ENCODE measurements at places on chromosomes 4 and X.
A peak's percentile ranks its signal among the peaks of the same experiment; 100 is the strongest.

- DNase-seq: peak; percentile 25
Observed at GRCh38 chrX:12953420-12953819, 21.5 kb upstream of the TMSB4X start.

DNA sequence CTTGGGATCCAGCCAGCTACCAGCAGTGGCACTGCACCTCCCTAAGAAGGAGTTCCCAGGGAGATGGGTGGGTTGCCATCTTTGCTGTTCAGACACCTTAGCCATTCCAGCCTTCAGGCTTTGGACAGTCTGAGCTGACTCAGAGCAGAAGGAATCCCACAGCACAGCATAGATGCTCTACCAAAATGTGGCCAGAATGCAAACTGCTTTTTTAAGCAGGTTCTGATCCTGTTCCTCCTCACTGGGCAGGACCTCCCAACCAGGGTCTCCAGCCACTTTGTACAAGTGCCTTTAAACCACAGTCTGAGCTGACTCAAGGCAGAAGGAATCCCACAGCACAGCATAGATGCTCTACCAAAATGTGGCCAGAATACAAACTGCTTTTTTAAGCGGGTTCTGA is 209.0 kb downstream of the NPNT start:
- DNase-seq: no peak

DNA sequence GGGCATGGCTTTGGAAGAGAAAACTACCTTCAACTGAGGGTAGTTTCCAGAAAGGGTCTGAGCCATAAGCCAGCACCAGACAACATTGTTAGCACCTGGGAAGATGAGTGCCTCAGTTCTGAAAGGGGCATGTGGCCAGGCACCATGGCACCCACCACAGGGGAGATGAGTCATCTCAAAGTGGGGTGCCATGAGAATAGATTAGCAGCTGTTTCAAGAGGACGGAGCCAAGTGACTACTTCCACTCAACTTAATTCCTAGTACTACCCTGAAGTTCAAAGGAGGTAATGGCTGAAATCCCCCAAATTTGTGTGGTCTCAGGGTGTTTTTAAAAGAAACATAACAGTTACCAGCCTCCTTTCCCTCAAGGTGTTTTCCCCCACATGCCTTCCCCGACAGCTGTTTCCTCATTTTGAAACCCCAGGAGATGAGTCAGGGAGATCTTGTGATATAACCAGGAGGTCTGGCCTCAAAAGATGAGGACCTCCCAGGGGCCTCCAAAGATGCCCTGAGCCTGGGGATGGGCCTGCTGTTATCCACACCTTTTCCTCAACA is 27.8 kb upstream of the FTHL17 start:
- no peak for DNase-seq

DNA sequence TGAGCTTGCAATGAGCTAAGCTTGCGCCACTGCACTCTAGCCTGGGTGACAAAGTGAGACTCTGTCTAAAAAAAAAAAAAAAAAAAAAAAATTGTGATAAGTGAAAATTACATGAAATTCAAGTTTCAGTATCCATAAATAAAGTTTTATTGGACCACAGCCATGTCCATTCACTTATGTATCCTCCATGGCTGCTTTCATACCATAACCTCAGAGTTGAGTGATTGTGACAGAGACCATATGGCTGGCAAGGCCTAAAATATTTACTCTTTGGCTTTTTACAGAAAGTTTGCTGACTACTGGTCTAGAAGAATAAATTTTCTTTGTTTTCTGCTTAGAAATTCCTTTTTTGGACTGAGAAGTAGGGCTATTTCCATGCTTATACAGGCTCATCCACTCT is 11.8 kb upstream of the SHISA3 start:
- no peak for DNase-seq

DNA sequence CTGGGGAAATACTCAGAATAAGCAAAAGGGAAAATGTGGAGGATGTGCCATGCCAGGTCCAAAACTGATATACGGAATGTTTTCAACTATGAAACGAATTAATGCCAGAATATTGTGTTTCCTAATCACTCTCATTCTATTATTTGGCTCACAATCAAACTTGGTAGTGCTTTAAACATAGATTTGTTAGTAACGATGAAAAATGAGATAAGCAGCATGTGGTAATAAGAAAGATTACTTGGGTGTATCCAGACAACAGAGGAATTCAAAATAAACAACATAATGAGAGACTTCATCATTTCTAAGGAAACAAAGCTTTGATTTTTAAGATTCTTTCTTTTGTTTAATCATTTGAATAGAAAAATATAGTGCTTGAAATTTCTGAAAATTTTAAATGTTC is 237.3 kb downstream of the TACR3 start:
- DNase-seq: no peak

GRCh38 chr4:8278421-8279287 is 9.1 kb downstream of the HTRA3 start:
- DNase-seq: no peak

GRCh38 chr4:2939383-2940243 is 23.6 kb downstream of the NOP14 start:
- no peak for DNase-seq

- no peak for DNase-seq
Observed at GRCh38 chr4:37594099-37594498, 92.1 kb downstream of the RELL1 start.

GRCh38 chrX:34578237-34578636 is 78.8 kb downstream of the TMEM47 start:
- DNase-seq: no peak

DNA sequence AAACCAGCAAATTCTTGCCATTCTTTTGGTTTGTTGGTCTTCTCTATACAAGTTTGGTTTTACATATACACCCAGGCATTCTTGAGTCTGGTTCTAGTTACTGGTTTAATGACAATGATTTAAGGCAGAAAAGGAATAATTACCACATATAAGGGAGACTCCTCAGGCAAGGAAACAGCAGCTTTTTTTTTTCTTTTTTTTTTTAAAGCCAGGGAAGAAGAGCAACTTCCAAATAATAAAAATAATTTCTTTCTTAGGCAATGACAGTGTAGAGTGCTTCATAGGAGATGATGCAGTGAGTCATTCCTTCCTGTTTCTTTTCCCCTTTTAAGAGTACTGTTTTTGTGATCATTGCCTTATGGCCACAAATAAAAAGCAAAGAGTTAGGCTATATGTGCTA is 289.7 kb downstream of the DKK2 start:
- no peak for DNase-seq

GRCh38 chrX:12722314-12722713 is 68.9 kb upstream of the PRPS2 start:
- DNase-seq: no peak

GRCh38 chr4:173411106-173411693 is 12.3 kb upstream of the SCRG1 start:
- DNase-seq: no peak

DNA sequence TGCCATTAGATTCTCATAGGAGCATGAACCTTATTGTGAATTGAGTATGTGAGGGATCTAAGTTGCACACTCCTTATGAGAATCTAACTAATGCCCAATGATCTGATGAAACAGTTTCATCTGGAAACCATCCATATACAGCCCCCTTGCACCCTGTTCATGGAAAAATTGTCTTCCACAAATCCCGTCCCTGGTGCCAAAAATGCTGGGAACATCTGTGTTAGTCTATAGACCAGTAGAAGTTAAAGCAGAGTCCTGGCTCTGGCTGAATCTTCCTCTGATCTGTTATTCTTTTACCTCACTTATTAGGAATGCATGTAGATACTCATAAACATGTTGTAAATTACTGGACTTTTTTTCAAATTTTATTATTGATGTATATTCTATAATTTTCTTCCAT is 29.2 kb downstream of the SULT1B1 start:
- DNase-seq: no peak

GRCh38 chr4:114364857-114365256 is 233.8 kb upstream of the UGT8 start:
- no peak for DNase-seq

DNA sequence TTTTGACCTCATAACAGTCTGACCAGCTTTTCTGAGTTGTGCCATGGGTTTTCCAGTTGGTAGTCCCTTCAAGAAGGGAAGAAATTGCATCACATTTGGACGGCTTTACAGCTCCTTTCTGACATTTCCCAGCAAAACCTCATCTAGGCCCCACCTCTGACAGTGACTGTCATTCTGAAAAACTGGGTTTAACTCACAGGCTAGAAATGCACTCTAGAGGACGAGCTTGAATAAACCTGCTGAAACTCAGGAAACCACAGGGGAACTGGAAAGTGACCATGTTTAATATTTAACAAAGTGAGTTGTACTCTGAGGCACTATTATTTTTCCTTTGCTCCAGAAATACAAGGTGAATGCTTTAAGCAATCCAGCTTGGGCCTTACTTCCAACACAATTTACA is 434.3 kb upstream of the RASGEF1B start:
- DNase-seq: no peak

DNA sequence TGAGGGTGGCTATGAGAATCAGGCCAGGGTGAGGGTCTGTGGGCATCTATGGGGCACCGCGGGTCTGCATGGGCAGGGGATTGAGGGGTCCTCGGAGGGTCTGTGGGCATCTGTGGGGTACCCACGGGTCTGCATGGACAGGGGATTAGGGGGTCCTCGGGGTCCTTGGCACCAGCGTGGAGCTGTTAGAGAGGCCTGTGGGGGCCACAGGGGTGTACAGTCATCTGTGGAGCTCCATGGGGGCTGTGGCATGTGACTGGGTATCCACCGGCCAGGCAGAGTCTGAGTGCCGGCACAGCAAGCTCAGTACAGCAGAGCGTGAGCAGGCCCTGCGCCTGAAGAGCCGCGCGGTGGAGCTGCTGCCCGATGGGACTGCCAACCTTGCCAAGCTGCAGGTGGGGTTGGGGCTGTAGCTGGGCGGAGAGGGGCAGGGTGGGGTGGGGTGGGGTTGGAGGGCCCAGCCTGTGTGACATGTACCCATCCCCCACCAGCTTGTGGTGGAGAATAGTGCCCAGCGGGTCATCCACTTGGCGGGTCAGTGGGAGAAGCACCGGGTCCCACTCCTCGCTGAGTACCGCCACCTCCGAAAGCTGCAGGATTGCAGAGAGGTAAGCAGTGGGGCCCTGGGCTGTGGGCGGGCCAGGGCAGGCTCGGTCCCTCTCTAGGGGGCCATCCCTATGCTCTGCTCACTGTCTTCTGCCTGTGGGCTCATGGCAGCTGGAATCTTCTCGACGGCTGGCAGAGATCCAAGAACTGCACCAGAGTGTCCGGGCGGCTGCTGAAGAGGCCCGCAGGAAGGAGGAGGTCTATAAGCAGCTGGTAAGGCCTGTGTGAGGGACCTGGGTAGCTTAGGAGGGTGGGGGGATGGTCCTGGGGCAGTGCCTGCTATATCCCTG is 12.9 kb downstream of the CCDC22 start:
- no peak for DNase-seq

GRCh38 chrX:43108828-43109227 is 330.9 kb upstream of the PPP1R2C start:
- DNase-seq: no peak

All from activated naive CD4-positive, alpha-beta T cell treated with anti-CD3 and anti-CD28 coated beads, Interleukin-2, amount 10 ng/mL, durations not matched to agents 7 days and 5 days (primary cell).